ENCODE measurements at places on chromosomes 5 and 9.

- no peak for DNase-seq
Measured at GRCh38 chr9:35570709-35571504, 34.2 kb upstream of the TESK1 start.

- DNase-seq, result no peak
Measured at GRCh38 chr5:127839072-127839471, 135.9 kb downstream of the CCDC192 start.

DNA sequence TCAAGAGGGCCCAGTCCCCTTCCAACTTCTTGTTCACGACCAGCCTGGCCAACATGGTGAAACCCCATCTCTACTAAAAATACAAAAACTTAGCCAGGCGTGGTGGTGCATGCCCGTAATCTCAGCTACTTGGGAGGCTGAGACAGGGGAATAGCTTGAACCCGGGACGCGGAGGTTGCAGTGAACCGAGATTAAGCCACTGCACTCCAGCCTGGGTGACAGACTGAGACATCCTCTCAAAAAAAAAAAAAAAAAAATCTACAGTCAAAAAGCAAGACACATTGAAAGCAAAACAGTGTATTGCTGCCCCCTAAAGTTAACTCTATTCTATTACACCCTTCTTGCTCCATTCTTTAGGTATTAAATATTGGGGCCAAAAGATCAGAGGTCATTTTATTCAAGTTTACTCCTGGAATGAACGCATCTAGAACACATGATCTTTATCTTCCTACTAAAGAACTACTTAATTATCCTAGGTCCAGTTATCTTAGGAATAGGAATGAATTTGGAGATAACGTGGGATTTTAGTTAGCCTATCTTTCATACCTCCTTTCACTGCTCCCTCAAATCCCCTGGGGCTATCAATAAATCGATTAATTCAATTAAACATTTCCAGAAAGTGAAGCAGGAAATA is 2.4 kb downstream of the ATG12 start:
- peak; percentile 51 for DNase-seq

DNA sequence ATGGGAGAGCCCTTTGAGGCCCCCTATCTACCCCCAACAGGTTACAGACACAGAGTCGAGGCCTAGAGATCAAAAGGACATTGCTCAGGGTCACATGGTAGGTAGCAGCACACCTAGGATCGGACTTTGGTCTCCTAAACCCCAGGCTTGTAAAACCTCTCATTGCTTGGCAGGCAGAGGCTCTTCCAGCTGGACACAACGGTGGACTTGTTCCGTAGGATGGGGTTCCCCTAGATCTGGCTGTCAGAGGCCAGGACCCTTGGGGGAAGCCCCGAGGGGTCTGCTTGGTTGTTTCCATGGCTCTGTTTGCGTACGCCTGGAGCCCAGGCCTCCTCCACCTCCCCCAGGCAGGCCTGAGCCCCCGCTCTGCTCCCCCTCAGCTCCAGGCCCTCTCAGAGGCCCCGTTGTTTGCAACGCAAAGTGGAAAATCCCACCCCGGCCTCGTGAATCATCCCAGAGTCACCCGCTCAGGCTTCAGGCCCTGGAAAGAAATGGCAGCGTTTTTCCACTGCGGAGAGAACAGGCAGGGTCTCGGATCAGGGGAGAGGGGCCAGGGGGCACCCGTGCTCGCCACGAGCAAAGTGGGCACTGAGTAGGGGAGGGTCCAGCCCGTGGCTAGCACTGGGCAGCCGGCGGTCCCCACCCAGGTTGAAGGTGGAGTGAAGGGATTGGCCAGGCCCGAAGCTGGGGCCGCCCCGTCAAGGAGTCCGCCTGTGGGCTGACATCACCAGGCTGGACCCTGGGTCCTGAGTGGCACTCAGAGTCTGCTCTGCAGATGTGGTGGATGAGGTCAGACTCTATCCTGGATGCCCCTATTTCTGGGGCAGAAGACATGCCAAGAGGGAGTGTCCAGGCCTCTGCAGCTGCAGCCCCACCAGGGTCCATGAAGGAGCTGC is 19.8 kb downstream of the COL27A1 start:
- DNase-seq, result no peak

DNA sequence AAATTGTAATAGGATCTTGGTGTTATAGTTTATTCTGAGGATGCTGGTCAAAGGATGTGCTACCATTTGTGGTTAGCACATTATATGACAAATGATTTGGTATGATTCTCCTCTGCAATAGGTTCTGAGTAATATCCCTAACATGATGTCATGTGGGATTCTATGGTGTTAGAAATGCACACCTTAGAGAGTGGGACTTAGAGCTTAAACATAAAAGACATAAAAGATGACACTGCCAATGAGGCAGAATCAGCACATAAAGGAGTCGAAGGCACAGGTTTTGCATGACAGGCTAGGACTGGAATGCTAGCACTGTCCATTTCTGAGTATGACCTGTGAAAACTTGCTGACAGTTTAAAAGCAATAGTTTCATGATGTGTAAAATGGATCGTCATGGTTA is 100.4 kb downstream of the OSTF1 start:
- DNase-seq, result no peak

- DNase-seq, result no peak
Measured at GRCh38 chr9:133950192-133950591, 41.9 kb downstream of the VAV2 start.

GRCh38 chr5:80559244-80559643 is 10.8 kb downstream of the ANKRD34B start:
- DNase-seq, result no peak

DNA sequence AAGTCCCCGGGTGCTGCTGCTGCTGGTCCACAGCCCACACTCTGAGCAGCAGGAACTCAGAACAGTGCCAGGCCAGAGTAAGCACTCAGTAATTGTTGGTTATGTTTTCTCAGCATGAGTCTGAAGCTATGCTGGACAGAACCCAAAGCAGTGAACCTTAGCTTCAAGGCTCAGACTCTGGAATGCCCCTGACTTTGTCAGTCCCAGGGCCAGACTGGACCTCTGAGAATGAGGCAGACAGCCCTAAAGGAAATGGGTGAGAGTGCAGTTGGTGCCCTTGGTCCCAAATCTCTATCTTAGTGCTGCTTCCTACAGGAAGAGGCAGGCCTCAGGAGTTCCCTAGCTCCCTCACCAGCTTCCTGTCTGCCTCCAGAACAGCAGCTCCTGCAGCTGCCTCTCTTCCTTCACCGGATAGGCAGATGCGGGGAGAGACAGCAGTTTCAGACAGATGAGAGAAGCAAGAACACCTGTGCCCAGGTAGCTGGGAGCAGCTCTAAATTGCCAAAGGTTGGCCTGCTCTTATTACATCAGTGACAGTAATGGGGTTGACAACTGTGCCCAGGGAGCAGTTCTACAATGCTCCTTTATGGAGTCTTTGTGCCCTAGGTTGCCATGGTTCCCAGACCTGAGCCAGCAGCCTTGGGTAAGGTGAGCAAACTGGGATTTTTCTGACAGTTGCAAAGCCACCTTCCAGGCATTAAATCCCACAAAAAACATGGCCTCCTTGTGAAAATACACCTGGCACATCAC is 82.2 kb upstream of the CXCL14 start:
- no peak for DNase-seq

DNA sequence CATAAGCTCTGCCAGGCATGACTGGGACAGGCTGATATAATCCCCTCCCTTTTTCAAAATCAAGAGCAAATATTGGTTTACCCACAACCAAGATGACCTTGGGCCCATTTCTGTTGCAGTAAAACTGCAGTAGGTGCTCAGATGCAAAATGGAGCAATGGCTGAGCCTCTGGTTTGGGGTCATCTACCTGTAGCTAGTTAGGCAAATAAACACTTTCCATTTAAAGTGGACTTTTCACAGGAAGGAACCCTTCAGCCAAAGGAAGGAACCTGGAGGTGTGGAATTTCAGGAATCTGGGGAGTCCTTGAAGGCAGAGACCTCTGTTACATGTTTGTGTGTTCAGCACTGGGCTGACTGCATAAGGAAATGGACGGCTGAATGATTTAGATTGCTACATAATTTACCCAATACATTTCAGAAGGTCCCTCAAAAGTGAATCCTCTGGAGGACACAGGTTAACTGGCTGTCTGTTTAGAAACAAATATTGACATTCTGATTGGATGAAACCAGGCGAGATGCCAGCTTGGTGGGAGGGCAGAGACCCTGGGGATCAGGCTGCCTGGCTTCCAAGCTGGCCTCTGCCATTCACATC is 170.1 kb upstream of the ZNF618 start:
- DNase-seq, result peak; percentile 17

DNA sequence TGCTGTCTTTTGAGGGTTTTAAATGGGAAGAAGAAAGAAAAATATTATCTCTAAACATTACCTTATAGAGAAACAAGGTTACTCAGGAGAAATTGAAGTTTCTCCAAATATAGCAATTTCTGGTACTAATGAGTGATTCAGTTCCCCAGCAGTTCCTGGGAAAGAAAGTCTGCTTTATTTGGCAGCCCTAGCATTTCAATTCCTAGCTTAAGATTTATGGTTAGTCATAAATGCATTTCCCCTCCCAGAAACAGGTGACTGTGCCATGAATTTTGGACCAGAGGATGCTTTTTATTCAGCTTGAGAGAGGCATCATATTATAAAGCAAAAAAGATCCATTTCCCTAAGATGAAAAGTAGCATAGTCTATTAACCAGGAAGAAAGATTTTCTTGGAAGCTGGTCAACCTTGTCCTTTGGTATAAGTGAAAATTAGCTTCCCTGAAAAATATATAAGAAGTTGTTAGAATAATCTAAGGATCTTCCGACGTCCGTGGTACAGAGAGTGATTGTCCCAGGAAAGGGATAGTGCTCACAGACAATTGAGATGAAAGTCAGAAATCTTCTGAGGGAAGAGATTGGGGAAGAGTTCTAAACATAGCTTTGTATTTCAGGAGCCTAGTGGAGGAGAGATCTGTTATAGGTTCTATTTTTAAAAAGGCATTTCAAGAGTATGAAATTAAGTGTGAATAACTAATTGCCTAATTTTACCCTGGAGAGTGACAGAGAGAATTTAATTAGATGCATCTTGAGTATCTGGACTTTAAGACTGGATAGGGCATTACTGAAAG is 164.9 kb downstream of the ESM1 start:
- no peak for DNase-seq

- no peak for DNase-seq
Measured at GRCh38 chr9:33440609-33441008, 6.8 kb downstream of the AQP3 start.

- no peak for DNase-seq
Measured at GRCh38 chr5:102975045-102975444, 144.9 kb downstream of the GIN1 start.

DNA sequence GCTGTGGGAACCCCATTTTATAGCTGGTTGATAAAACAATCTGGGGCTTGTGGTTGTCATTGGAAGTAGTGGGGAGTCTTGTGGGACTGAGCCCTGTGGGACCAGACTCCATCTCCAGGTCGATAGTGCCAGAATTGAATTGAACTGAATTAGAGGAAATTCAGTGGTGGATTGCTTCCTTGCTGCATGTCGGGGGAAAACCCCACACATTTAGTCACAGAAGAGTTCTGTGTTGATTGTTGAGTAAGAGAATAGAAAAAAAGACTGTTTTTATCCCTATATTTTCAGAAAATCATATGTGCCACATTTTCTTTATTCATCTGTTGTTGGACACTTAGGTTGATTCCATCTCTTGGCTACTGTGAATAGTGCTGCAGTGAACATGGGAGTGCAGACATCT is 209.7 kb downstream of the ARHGEF28 start:
- DNase-seq, result no peak

GRCh38 chr5:154002511-154003020 is 36.1 kb downstream of the FAM114A2 start:
- DNase-seq, result no peak

DNA sequence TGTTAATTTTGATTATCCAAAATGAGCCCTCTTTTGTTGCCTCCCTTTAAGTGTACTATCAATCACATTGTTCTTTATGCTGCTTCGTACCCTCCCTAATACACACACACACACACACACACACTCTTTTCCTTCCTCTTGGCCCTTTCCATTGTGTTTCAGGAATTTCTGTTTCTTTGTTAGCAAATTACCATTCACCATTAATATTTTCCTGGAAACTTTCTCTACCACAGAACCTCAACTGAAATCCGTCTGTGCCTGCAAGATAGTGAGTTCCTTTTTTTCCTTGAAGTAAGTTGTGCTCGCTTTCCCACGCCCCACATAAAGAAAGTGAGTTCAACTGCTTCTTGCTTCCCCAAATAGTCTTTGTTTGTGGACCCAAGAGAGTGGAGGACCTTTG is 61.8 kb downstream of the SMIM15 start:
- no peak for DNase-seq

- DNase-seq, result no peak
Measured at GRCh38 chr5:151214614-151215545, 9.0 kb downstream of the CCDC69 start.

GRCh38 chr9:128470560-128470959 is 14.8 kb downstream of the ODF2 start:
- no peak for DNase-seq

DNA sequence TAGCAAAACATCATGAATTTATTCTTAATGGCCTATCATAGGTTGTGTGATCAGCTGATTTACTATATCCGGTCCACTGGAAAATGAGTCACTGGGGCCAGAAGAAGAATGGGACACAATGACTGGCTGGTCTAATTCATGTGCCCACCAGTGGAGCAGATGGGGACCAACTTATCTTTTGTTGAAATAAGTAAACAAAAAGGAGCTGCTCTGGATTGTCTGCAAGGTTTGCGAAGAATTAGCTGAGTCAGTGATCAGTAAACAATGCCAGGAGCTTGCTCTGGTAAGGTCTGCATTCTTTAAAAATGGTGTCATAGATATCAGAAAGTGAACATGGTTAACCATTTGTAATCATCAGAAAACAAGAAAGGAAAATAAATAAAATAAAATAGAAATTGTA is 128.0 kb downstream of the RASEF start:
- DNase-seq, result no peak

- DNase-seq, result no peak
Measured at GRCh38 chr9:2345013-2345412, 276.6 kb upstream of the VLDLR start.

DNA sequence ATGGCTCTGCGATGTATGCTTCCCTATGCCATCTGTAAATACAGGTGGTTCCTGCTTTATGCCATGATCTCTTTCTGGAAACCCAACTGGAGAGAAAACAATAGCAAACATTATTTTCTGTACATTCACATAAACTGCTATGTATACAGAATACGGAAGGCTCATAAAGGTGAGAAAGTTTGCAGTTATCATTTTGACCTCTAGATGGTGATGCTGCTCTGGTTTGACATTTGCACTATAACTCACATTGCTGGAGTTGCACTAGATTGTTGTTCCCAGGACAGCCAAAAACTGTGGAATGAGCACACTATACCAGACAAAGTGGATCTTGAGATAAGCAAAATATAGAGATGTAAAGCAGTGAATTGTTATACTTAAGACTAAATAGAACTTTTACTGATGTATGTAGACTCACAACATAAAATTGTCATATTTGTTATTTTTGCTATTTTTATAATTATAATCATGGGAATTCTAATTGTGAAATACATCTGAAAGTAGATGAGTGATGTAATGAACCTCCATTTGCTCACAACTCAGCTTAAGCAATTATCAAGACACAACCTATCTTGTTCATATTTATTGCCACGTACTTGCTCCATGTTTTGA is 246.5 kb downstream of the PTPRD start:
- peak; percentile 25 for DNase-seq

DNA sequence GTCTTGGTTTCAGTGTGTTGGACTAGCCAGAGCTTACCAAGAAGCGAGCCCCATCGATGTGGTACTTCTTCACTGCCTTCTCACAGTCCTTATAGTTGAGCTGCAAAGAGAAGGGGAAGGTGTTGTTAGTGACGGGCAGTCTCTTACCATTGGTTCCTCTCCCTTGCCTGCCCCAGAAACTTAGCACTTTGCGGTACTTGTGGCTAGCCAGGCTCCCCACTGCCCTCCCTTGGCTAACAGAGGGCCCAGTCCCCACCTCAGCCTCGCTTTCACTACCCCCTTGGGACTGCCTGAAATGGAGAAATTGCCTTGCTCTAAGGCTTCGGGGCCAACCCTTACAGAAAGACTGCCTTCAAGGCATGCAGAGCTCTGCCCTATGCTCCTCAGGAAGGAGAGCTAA is 4.3 kb downstream of the LCP2 start:
- DNase-seq, result no peak
